Natural killer cell treated with Interleukin-12 subunit alpha and Interleukin-12 subunit beta and Interleukin-15 and Interleukin-18, amount 100 ng/mL, for 72 hours (primary cell): ENCODE measurements at places on chromosomes 12 and 14. TPM values are rescaled to one million over a fixed set of nuclear protein-coding genes. Genes with fewer than 3 reads are reported as not detected.

DNA sequence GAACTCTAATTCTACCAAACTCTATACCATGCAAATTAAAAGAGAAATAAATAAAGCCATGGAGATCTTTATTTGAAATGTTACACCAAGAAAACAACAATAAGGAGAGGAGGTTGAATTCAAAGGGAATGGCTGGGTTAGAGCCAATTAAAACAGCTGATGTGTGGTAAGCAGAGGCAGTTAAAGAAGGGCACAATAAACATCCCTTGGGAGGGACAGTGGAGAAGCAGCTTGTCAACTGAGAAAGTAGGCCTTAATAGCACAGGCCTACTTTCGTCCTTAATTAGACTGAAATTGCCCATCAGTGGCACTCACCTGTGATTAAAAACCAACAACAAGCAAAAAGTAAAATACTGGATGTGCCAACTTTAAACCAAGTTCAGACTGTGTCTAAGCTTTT is 16.3 kb upstream of the NAV3 start:
- no peak for DNase-seq

GRCh38 chr12:112408621-112409020 is 784 bp downstream of the RPL6 start:
- DNase-seq = no peak

GRCh38 chr12:30211743-30212142 is 428.0 kb upstream of the TMTC1 start:
- no peak for DNase-seq

DNA sequence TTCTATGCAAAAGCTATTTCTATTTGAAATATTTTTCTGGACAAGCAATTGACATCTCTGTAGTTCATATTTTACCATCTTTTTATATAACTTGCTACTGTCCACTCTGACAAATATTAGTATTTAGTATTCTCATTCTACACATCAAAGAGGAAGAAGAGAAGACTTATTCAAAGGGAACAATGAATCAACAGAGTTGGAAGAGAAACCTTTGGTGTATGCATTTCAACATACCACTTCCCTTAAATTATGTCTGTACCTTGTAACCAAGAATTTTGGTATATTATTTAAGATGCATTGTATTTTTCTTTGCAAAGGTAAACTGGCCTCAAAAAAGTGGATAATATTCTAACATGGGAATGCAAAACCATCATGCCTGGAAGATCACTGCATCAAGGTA is 72.1 kb upstream of the DUSP6 start:
- DNase-seq = no peak

DNA sequence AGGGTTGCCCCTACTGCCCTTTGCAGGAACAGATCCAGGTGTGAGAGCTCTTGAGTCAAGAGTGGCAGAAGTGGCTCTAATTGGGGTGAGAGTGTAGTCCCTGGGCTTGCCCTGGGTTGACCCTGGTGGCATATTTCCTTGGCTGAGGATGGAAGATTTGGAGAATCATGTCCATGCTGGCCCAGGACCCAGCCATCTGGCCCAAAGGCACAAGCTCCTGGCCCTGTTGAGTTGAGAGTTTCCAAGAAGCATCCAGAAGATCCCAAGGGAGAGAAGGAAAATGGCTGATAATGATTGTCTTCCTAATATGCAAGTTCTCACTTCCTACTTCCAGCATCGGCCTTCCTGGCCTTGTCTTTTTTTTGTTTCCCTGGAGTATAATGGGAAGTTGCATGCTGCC is 55.5 kb upstream of the SRSF5 start:
- no peak for DNase-seq

DNA sequence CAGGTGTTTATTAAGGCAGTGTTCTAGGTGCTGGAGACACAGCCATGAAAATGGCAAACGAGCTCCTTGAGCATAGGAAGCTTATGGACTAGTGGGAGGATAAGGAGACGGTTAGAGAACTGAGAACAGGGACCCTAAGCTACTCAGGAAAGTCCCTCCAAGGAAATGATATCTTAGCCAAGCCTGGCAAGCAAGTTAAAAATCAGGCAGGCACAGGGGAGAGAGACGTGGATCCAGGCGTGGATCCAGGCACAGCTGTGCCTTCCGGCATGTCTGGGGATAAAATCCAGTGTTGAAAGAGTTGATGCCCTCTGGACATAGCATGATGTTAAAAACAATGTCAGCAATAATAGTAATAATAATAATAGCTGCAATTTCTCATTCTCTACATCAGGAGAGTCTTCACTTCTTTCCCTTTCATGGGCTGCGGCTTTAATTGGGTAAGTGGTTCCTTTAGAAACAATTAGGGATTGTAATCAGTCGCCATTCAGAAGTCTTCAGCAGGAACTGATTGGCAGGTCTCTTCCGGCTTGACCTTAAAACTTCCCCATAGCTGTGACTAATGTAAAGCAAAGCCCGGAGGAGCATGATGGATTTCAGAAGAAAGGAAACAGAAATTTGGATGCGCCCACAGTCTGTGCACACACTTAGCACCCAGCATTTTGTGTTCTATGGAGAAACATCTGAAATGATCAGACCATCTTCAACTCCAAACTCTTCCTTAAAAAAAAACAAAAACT is 230.2 kb downstream of the SLC41A2 start:
- DNase-seq = no peak

GRCh38 chr12:119341020-119341419 is 6.5 kb downstream of the CCDC60 start:
- no peak for DNase-seq

Gene TEAD4
- total RNA-seq = not detected

- DNase-seq = no peak
Measured at GRCh38 chr14:105218611-105219010, 29.7 kb upstream of the BTBD6 start.

DNA sequence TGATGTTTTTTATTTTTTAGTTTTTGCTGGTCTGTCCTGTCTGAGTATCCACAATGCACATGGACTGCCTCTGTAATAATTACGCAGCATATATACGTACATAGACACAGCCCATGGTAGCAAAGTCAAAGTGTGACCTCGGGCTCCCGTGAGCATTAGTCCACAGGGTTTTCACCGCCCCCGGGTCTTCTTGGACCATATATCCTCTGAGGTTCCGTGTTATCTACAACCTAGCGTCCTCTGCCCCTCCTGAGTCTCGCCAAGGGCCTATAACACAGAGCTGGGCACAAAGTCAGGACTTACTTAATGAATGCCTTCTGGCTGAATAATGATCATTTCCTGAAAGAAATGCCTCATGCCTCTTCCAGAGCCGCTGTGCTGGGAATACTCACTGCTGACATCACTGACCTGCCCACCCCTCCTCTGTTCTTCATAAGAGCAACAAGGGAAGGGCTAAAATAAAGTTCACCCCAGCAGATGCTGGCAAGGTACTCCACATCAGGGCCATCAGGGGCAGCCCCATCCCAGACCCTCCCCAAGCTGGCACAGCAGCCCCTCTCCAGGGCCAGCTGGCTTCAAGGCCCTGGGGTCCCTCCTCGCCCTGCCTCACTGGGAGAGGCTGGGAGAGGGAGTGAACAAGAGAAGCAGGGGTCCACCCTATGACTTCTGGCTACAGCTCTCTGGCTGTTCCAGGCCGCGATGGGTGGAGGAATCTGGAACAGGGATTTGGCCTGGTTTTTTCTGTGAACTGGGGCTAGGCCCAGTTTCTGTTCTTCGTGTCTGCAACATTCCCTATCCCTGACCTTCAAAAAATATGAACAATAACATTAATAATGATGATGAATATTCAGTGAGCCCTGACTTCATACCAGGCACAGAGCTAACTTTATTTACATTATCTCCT is 7.9 kb downstream of the HDAC7 start:
- DNase-seq = no peak

- no peak for DNase-seq
Measured at GRCh38 chr12:12636641-12637040, 25.0 kb downstream of the CREBL2 start.

Gene C12orf43
- 26.6 TPM for total RNA-seq

Gene TMX1
- 47.8 TPM for total RNA-seq

GRCh38 chr12:106863189-106863588 is 88.7 kb downstream of the RIC8B start:
- DNase-seq = no peak

- no peak for DNase-seq
Measured at GRCh38 chr12:47725893-47726292, 603 bp upstream of the ENDOU start.

Gene P2RX7
- total RNA-seq = 46.6 TPM

GRCh38 chr12:51326698-51327439 is 2.9 kb upstream of the BIN2 start:
- no peak for DNase-seq

DNA sequence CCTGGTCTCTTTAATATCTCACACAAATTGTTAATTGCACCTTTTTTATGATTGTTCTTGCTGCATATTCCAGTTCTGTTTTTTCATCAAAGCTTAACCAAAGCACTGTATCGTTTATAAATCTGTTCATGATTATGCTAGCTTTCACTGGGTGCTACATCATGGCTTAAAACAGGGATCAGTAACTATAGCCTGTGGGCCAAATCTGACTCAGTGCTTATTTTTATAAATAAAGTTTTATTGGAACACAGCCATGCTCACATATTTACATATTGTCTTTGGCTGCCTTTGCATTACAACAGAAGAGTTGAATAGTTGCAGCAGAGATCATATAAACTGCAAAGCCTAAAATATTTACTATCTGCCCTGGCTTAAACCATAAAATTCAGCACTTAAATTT is 183.4 kb upstream of the NRXN3 start:
- DNase-seq = no peak

DNA sequence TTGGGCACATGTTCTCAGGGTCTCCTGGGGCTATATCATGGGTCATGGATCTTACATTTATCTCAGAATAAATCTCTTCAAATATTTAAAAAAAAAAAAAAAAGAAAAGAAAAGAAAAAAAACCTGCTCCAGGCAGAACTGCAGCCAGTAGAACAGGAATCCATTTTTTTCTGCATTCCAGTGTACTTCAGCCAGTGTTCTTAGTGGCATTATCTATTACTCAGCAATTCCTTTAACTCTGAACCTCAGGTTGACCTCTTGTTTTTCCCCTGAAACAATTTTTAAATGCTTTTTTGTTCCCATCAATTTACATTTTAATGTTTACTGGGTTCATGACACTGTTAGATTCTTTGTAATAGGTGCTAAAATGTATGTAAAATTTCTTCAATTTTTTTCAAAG is 66.7 kb upstream of the STXBP6 start:
- DNase-seq = no peak

Gene C12orf60
- total RNA-seq = 2.3 TPM

Gene PPP1R36
- total RNA-seq = not detected

GRCh38 chr12:132847363-132848356 is 19.0 kb upstream of the GOLGA3 start:
- no peak for DNase-seq

DNA sequence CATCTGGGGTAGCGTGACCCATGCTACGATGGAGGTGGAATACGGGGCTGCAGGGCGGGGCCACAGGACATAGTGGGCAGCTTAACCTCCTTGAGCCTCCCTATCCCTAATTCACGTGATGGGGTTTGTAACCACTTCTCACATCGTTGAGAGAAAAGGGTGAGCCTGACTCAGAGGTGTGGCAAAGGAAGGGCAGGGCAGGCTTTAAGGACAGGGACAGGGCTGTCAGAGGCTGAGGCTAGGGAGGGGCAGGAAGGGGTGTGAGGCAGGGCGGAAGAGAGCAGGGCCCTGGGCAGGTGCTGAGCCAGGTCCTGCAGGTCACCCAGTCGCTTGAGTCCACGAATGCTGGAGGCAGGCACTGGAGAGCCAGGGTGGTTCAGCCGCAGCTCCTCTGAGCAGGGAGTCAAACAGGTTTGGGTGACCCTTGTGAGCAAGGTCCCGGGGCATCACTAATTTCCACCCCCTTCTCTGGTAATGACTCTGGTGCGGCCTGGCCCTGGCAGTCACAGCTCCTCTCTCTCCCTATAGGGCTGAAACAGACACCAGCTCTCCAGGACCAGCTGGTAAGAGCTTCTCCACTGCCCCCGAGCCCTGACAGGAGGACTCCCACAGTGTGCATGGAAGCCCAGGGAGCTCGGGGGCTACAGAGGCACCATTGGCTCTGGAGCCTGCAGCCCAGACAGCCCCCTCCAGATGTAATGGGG is 7.5 kb upstream of the AQP2 start:
- no peak for DNase-seq

DNA sequence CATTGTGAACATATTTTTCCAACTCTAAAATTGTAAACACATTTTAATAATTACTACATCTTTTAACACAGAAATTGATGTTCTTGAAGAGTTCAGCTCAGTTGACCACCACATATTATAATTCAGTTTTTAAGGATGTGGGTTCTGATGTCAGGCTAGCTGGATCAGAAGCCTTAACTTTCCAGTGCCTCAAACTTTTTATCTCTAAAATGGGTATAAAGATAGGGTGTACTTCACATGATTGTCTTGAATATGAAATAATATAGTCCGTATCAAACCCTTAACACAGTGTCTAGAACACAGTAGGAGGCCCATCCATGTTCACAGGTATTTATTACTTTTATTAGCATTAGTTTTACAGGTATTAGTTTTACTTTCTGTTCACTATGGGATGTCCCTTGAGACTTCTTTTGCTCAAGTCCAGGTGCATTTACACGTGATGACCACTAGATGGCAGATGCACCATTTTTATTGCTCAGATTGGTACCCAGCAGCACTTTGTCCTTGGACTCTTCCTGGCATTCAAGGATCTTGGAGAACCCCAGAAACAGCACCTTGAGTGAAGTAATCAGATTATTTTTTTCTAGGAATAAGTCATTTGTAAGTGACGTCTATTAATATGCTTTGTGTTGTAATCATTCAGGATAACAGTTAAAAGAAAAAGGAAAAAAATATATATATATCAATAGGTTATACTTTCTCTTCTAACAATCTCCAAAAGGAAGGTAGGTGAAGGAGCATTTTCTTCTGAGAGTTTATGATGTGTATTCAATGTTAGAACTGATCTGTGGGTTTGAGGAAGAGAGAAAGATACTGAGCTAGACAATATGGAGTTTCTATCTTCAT is 580.2 kb downstream of the ETNK1 start:
- no peak for DNase-seq

Gene ADAM21
- total RNA-seq = 0.10 TPM

DNA sequence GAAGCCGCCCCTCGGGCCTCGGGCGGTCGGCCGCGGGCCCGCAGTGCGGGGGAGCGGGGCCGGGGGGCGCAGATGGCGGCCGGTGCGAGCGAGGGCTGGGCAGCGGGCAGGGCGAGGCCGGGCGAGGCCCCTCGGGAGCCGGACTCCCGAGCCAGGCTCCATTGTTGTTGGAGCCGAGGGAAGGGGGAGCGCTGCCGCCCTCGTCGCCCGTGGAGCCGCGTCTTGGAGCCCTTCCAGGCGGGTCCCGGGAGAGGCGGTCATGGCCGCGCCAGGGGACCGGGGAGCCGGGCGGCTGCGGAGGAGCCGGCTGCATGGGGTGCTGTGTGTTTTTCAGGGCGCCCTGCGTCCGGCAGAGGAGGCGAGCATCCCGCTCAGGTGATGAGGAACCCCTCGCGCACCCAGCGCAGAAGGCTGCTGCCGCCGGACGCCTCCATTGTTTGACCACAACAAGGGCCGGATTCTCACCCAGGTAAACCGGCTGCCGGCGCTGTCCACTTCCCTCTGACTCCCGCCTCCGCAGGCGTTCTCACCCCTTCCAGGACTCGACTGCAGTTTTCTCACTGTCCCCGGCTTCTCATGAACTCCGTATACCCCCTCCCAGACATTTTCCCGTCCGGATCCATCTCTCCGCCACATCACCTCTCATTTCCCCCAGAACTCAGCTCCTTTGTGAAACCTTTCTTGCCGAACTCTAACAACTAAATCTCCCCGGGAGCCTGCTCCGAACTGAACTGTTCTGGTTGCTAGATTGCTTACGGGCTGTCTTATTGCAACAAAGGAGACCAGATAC is 732 bp downstream of the ZNF664 start:
- DNase-seq = no peak

- DNase-seq = no peak
Measured at GRCh38 chr12:94163850-94164249, 15.5 kb downstream of the PLXNC1 start.
